ENCODE measurements at places on chromosomes 7 and 10. TPM values are rescaled to one million over a fixed set of nuclear protein-coding genes. Genes with fewer than 3 reads are reported as not detected.

- H3K4me1 ChIP-seq, result peaks cover 2% of the 10 kb centered on the region
- peaks cover 4% of the 10 kb centered on the region for H3K36me3 ChIP-seq
- DNase-seq, result no peak
Observed at GRCh38 chr10:26879744-26880143, 19.0 kb upstream of the ABI1 start.

DNA sequence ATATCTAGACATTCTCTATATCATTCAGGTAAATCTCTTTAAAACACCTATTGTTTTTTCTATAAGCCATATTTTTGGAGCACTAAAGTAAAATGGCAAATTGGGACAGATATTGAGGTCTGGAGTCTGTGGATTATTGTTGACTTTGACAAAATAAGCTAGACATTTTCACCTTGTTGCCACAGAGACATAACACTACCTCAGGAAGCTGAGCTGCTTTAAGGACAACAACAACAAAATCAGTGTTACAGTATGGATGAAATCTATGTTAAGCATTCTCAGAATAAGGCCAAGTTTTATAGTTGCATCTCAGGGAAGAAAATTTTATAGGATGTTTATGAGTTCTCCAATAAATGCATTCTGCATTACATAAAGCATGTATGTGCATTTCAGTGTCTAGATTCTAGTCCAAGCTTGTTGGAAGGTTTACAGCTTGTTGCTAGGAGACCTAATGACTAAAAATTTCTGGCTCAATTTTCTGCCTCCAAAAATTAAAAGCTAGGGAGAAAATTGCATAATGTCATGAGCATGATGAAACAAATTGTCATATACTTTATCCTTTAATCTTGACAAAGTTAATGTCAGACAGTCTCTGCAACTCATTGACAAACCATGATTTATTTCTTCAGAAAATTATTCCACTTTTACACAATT, 18.3 kb downstream of the LIPM start:
- peaks cover 29% of the 10 kb centered on the region for H3K4me1 ChIP-seq
- no peaks in the 10 kb centered on the region for H3K27me3 ChIP-seq
- no peak overlapping the region for H3K4me3 ChIP-seq
- peaks cover 2% of the 10 kb centered on the region for H3K36me3 ChIP-seq
- peak overlapping the region; percentile 87 for H3K27ac ChIP-seq

- no peak for DNase-seq
- no peaks in the 10 kb centered on the region for H3K4me1 ChIP-seq
- no peak overlapping the region for H3K4me3 ChIP-seq
- no peaks in the 10 kb centered on the region for H3K36me3 ChIP-seq
Observed at GRCh38 chr7:68276725-68277124, 1280.1 kb downstream of the TYW1 start.

The PTPN20 gene
- total RNA-seq, result 0.34 TPM

The MUC12 gene
- not detected for total RNA-seq

Data from T-helper 17 cell (primary cell).